Neural progenitor cell (in vitro differentiated cells): ENCODE measurements at places on chromosomes 5 and 9.

GRCh38 chr9:135552698-135553171 is 6.8 kb downstream of the OBP2A start:
- no peaks in the 10 kb centered on the region for H3K4me1 ChIP-seq
- DNase-seq, result no peak
- H3K4me3 ChIP-seq, result no peak overlapping the region

DNA sequence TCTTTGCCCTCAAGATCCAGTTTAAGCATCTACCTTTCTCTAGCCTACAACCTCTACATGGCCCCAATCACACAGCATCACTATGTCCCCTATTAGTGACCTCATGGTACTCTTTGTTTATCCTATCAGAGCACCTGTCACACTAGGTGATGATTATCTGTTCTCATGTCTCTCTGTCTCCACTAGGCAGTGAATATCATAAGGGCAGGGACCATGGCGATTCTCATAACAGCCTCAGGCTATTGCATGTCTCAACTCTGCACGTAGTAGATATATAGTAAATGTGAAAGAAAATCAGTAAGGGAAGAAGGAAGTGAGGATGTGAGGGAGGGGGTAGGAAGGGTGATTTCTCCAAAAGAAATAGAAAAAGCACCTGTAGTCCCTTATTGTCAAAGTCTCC is 311.0 kb downstream of the NSG2 start:
- no peaks in the 10 kb centered on the region for H3K4me1 ChIP-seq
- no peaks in the 10 kb centered on the region for H3K27me3 ChIP-seq
- H3K27ac ChIP-seq, result no peak overlapping the region
- H3K4me3 ChIP-seq, result no peak overlapping the region
- H3K36me3 ChIP-seq, result no peaks in the 10 kb centered on the region
- no peak for DNase-seq

GRCh38 chr5:126513703-126514102 is 81.3 kb downstream of the ALDH7A1 start:
- no peaks in the 10 kb centered on the region for H3K36me3 ChIP-seq
- no peak for DNase-seq
- H3K4me3 ChIP-seq, result no peak overlapping the region
- H3K4me1 ChIP-seq, result no peaks in the 10 kb centered on the region

DNA sequence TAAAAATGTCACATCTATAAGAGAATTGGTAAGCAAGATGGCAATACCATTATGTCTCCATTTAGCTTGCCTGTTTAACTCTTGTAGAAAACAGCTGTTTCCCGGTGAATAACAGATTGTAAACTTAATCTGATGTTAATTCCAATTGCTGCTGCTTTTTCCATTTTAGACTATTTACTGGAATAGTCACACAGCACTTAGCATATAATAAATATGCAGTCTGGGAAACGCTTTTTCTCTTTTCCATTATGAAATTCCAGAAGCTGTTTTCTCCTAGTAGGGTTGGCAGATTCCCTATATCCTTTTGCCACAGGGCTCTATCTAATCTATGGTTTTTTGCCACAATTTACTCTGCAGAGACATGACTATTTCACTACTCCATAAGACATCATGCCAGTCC is 148.0 kb downstream of the CEMIP2 start:
- H3K27me3 ChIP-seq, result no peaks in the 10 kb centered on the region
- H3K27ac ChIP-seq, result no peak overlapping the region
- no peaks in the 10 kb centered on the region for H3K4me1 ChIP-seq
- DNase-seq, result no peak
- H3K36me3 ChIP-seq, result no peaks in the 10 kb centered on the region
